Posterior vena cava (tissue), 2 donors: ENCODE measurements at places on chromosomes 3 and 15.

- DNase-seq: no peak
These were observed 210.6 kb upstream of the UBE3A start for GRCh38 chr15:25649390-25649789.

- no peak for DNase-seq
These were observed 47.6 kb downstream of the SLMAP start for GRCh38 chr3:57803647-57804081.

- no peak for DNase-seq
These were observed 116.5 kb downstream of the SLC9A9 start for GRCh38 chr3:143731776-143732175.

GRCh38 chr15:88613074-88613944, 7.8 kb upstream of the AEN start:
- DNase-seq: no peak

GRCh38 chr3:16477056-16477455, 36.4 kb downstream of the RFTN1 start:
- no peak for DNase-seq
